ENCODE measurements at places on chromosomes 7 and 10.
A peak's percentile ranks its signal among the peaks of the same experiment; 100 is the strongest.

- DNase-seq: no peak
Measured at GRCh38 chr10:24469993-24470392, 253.7 kb downstream of the ARHGAP21 start.

- DNase-seq: no peak
Measured at GRCh38 chr7:39919646-39920045, 30.4 kb upstream of the CDK13 start.

GRCh38 chr10:78957471-78958039, 111.2 kb upstream of the ZMIZ1 start:
- DNase-seq: no peak

DNA sequence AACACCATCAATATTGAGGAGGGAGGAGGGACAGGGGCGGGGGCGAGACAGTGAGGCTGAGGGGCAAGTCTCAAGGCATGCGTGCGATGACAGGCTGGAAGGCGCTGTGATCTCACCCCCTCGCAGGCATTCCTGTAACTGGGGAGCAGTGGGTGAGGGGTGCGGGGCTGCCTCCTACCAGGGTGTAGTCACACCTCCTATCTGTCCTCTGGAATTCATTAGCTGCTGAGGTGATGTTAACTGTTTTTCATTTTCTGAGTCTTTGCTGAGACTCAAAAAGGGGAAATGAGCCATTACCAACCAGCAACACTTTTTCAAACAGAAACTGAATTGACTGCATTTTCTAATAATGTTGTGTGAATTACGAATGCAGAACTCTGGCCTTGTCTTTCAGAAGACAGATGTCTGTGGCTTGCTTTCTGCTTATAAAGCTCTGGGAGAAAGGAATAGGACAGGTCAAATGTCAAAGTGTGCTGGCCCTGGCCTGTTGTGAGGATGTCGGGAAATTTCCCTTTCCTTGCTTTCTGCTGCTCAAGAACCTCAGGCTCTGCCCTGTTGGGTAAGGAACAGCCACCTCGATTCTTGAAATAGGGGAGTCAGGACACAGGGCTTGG, 23.7 kb upstream of the CDH23 start:
- no peak for DNase-seq

DNA sequence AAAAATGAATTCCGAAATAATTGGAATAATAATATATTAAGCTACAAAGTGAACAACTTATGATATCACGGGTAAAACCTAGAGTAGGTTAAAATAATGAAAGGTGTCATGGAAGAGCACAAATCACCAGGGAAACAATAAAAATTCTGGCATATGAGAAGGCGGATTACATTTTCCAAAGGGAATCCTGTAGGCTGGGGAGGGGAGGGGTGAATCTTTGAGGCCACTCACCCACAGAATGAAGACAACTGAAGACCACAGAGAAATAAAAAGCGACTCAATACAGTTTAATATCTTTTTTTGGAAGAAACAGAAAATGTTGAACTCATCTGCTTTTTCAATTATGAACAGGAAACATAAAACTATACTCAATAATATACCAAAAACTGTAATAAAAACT, 129.4 kb upstream of the HPS1 start:
- DNase-seq: no peak

- no peak for DNase-seq
Measured at GRCh38 chr10:131840788-131841118, 60.1 kb upstream of the PPP2R2D start.

GRCh38 chr7:150988230-150989226, 2.3 kb upstream of the NOS3 start:
- DNase-seq: peak; percentile 56

- no peak for DNase-seq
Measured at GRCh38 chr10:118203461-118203860, 138.7 kb downstream of the FAM204A start.

- DNase-seq: no peak
Measured at GRCh38 chr7:68440866-68441265, 1157.4 kb upstream of the AUTS2 start.

DNA sequence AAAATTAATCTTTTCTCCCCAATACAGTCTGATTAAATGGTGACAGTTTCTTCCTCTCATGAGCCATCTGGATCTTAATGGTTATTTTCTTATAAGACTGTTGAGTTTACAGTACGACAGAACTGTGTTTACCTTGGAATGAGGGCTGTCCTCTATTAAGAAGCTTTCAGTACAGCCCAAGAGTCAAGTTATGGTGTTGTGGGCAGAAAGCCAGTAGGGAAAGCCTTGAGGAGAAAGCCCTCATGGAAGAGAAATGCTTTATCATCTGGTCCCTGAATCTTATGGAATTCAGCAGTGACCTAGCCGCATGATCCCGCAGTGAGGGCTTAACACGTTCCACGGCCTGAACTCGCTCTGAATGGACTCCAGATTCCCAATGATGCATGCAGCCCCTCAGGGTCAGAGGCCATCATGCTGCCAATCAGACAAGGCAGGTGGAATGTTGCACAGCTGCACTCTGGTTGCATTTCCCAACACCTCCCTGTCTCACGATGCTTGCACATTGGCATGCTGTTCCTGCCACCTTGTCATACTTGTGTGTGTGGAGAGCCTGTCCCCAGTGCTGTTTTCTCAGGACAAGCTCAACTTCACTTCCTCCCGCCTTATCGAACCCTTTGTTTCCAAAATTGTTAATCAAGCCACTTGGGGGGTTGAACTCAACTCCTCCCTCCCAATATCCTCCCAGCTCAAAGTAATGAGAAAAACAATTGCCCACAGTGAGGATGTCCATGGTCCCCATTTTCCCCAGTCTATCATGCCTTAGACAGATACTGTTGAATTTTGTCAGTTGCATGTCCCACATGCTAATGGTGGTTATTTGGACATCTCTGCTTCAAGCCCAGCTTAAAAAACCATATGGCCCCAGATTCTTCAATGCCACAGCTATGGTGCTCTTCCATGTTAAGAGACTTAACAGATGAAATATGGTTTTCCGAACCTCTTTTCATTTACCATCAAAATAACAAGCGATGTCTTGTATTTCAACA, 211.1 kb upstream of the TCF7L2 start:
- DNase-seq: no peak

GRCh38 chr7:111388912-111389311, 173.4 kb downstream of the IMMP2L start:
- DNase-seq: no peak

DNA sequence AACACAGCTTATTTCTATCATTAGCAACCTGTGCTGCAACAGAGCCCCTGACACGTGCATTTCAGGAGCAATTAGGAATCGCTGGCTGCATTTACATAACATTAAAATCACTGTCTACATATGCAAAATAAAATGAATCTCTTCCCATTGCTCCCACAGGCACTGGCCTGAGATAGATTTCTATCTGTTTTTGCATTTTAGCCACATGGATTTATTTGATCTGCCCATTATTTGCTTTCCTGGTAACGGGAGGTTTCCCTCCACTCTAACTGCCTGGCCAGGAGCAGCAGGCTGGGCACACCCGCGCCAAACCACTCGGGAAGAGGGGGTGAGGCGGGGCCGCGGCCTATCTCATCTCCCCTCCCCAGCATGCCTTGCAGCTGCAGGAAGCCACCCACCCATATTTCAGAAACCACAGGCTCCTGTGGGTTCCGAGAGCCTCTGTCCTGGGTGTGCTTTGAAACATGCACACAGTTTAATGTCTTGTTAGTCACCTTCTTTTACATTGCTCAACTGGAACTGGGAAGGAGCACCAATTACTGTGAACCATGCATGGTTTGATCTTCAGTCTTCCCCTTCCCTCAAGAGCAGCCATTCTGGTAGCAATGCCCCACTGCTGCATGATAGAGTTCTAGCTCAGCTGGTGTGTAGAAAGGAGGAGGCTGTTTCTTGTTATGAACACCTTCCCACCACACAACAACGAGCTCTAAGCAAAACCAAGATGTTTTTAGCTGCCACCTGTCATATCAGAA, 37.7 kb upstream of the IKZF1 start:
- DNase-seq: peak; percentile 32

DNA sequence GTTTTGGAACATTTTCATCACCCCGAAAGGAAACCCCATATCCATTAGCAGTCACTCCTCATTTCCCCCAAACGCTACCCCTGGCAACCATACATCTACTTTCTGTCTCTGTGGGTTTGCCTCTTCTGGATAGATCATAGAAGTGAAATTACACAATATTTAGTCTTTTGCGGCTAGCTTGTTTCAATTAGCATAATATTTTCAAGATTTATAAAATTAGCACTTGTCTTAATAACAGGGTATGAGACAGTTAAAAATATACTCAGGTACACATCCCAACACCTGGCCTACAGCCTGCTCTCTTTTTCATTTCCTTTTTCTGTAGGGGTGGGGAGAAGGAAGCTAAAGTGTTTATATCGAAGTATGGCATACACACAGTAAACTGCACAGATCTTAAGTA, 81.4 kb upstream of the LRGUK start:
- DNase-seq: no peak

DNA sequence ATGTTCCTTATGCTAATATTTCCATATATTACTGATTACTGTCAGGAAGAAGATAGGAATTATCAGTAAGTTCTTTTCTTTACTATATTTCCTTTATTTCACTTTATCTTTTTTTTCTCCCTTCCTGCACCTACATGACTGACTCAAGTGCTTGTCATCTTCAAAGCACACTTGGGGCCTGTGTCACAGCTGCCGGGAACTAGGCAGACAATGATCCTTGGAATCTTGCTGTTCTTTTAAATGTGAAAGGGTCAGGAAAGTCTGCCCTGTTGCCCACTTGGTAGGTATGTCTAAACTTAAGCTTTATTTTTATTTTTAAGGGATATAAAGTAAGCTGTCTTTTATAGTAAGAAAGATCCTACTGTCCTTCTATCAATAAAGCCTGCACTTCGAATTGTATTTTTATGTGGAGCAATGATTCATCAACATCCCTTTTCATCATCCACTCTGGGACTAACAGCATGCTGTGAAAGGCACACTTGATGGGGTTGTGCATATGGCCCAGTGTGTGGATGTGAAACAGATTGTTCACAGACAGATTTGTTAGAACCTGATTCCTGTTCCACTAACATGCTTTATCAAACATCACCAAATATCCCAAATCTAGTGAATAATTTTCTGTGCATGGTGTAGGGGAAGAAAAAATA, 556.9 kb downstream of the DNAJB9 start:
- DNase-seq: no peak

GRCh38 chr10:126387041-126387921, 996 bp downstream of the ADAM12 start:
- no peak for DNase-seq

DNA sequence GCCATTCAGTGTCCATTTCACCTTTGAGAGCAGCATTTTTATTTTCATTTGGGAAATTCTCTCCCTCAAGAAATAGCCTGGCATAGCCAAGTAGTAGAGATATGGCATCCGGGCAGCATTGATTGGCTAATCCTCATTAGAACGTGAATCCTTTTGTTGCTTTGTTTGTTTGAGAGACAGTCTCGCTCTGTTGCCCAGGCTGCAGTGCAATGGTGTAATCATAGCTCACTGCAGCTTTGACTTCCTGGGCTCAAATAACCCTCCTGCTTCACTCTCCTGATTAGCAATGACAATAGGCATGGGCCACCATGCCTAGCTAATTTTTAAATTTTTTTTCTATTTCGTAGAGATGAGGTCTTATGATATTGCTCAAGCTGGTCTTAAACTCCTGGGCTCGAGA, 1174.9 kb upstream of the AUTS2 start:
- DNase-seq: no peak

- DNase-seq: no peak
Measured at GRCh38 chr10:124647421-124648130, 96.6 kb downstream of the FAM53B start.

DNA sequence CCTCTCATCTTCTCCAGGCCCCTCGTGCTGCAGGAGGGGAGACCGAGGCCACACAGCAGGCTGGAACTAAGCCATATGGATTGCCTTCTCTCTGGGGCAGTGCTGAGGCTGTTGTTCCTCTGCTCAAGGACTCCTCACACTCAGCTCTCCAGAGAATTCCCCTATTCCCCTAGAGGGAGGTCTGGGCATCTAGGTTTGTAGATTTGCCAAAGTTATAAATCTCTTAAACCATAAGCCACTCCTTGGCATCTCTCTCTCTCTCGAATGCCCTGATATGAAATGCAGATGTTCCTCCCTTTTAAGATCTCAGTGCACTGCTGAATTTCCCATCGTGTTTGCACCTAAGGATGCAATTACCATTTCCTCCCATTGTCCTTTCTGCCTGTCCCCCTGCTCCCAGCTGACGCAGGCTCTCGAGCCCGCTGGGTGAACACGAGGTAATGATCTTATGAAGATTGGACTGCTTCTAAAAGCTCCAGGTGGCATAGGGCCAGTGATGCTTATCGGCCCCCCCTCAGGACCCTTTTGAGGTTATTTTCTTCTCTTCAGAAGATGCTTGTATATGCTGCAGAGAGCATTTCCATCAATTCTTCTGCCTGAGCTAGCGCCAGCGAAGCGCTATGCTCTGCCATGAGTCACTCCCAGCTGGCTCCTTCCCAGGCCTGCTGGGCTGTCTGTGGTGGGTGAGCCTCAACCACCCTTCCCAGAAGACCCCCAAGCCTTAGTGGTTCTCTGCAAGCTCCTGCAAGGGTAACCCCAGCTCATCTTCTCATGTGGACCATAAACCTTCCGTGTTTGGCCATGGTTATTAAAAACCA, 41.6 kb upstream of the AQP1 start:
- DNase-seq: no peak

DNA sequence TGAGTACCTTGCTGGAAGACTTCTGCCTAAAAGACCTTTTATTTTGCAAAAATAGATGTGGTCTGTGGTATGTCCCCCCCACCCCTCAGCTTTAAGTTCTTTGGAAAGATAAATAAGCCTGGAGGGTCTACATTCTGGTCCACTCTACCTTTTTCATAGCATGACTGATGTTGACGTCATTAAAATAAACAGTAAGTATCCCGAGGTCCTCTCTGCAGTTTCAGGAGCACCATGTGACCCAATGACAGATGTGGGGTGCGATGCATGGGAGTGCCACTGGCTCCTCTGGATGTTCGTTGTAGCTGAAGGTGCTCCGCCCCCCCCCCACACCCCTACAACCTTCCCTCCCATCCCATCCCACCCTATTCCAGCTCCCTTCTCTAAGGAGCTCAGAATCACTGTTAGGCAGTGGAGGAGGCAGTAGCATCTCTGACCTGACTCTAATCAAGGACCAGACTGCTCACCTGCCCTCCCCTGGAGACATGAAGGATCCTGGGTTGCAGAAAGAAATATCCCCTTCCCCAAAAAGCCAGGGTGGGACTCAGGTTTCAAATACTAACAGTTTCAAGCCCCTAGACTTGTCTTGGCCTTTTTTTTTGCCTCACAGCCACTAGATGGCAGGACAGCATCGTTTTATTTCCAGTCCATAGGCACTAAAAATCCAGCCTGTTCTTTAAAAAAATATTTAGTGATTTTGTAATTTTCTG, 25.1 kb downstream of the CASP7 start:
- no peak for DNase-seq

- DNase-seq: no peak
Measured at GRCh38 chr10:132434405-132435005, 37.5 kb downstream of the PWWP2B start.

DNA sequence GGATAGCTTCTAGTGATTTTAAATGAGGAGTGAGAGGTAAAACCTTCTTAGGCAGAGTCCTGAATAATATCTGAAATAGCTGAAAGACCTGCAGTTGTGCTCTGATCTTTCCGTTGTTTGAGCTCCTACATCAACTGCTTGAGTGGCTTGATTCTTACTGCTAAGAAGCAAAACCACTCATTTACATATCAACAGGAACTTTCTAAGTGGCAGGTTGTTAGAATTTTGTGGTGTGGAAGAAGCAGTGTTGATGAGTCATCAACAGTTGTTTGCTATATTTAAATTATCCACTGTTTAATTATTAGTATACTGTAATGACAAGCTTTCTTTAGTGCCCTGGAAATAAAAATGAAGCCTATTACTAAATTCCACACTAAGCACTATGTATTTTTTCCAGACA, 689.5 kb downstream of the DNAJB9 start:
- no peak for DNase-seq
